ENCODE measurements at places on chromosomes 12 and 14. TPM values are rescaled to one million over a fixed set of nuclear protein-coding genes. Genes with fewer than 3 reads are reported as not detected.
A peak's percentile ranks its signal among the peaks of the same experiment; 100 is the strongest.

The SPTSSA gene
- total RNA-seq: 22.1 TPM

The SLC17A8 gene
- not detected for total RNA-seq

The PKP2 gene
- 9.0 TPM for total RNA-seq

DNA sequence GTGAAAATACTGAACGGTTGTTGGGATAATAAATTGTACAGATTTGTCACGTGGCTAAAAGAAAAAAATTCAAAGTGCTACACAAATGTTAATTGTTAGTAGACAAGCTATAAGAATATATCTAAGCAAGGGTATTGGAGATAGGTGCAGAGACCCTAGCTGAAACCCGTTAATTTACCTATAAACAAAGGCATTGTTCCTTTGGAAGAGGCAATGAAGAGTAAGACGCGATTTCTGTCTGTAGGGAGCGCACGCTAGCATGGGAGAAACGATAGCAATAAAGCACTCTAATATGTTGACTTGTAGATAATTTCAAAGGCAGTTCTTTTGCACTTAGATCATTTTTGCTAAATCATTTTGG lies 565 bp downstream of the CCDC77 start:
- DNase-seq: peak; percentile 18

DNA sequence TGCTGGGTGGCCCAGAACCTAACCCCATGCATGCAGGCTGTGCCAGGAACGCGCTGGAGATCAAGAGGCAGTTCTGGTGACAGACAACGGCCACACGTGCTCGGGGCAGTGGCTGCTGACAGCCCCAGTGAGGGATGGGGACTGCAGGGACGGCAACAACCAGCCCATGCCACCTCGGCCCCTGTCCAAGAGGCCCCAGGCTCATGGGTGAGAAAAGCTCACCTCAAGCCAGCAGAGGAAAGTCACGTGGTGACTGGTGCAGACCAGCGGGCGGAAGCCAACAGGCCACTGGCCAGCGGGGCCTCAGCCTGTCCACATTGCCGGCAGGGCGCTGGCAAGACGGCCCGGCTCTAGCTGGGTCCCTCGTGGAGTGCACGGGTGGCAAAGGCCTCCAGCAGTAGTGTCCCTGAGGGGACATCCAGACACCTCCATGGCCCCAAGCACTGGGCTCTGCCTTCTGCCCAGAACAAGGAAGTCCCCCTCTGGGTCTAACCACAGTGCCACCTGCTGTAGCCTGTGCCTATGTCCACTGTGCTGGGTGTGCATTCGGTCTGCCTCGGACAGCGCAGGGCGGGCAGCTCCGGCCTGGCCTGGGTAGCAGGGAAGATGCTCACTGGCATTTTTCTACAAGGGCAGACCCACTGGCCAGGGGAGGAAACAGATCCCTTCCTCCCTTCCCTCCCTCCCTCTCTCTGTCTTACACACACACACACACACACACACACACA lies 134.1 kb downstream of the NCOR2 start:
- DNase-seq: no peak

Data from endothelial cell (in vitro differentiated cells).